ENCODE measurements at places on chromosomes 2 and 18.

DNA sequence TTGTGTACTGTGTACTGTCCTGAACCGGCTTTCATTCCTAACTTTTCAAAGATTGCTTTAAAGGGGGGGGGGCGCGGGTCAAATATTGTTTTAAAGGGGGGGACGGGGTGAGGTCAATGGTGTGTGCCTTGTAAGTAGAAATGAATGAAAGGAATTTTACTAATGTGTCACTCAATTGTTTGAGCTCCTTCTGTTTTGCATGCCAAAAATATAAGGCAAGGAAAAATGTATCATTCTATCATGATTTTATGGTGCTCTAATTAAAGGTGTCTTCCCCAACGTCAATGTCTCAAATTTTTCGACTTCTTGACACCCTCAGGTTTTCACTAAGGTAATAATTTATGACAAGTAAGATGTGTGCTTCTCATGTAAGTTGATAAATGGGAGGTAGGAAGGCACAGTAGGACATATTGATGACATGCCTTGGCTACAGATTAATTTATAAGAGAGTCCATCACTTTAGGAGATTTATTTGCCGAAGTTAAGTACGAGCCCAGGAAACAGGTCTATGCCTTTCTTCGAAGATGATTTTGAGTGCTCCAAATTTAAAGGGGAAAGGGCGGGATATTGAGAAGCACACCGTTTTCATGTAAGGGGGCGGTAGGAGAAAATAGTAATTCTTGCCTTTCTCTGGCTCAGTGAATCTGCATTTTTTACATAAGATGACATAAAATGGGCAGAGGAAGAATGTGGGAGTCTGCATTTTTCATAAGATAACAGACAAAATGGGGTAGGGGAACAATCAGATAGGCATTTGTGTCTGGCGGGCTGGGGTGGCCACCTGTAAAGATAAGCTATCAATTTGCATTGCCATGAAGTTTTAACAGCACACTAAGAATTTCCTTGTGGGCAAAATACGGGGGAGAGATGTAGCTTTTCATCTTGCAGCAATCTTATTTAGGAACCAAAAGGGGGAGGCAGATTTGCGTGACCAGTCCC is 1.2 kb upstream of the TRAPPC8 start:
- DNase-seq: no peak

- no peak for DNase-seq
These were observed 173.5 kb downstream of the CDH2 start for GRCh38 chr18:28003451-28003850.

- DNase-seq: no peak
These were observed 20.8 kb downstream of the LDLRAD4 start for GRCh38 chr18:13239171-13239956.

GRCh38 chr2:65436824-65437221 is 4.4 kb upstream of the SPRED2 start:
- DNase-seq: no peak

- DNase-seq: no peak
These were observed 237.8 kb downstream of the PLCL1 start for GRCh38 chr2:198042189-198042588.

DNA sequence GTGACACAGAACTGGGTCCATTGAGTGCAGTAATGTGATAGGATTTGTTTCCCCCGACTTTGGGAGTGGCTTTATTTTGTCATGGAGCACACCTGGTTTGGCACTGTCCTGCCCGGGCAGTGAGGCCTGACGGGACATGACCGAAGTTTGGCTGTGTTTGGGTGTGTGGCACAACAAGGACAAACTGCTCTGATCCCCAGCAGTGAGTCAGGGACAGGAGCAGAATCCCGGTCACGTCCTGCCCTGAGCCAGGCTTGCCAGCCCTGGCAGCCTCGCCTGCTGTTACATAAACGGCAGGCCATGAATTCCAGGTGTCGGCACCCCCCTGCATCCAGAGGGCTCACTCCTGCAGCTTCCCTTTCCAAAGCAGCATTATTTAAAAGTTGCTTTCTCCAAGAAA is 45.7 kb downstream of the IMPA2 start:
- no peak for DNase-seq

DNA sequence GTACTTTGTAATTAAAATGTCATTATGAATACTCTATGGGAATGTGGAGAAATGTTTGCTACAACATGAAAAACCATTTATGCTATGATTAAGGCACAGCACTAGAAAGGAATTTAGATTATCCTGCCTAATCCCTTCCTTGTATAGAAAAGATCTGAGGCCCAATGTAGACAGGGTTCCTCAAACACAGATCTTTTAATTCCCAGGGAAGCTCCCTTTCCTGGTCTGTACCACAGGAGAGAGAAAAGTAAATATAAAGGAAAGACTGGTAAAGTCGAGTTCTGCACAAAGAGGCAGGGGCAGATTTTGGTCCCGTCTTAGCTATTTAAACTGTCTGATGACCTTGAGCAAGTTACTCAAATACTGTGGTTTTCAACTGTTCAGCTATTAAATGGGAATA is 84.7 kb downstream of the ICA1L start:
- no peak for DNase-seq

- no peak for DNase-seq
These were observed 26.5 kb upstream of the C2orf74 start for GRCh38 chr2:61135510-61135909.

GRCh38 chr2:161146209-161146775 is 13.9 kb upstream of the TANK start:
- no peak for DNase-seq

- no peak for DNase-seq
These were observed 158.3 kb downstream of the CERS6 start for GRCh38 chr2:168614172-168615018.

- DNase-seq: no peak
These were observed 267.6 kb upstream of the RAB12 start for GRCh38 chr18:8341481-8342230.

Data from stimulated activated CD4-positive, alpha-beta T cell treated with anti-CD3 and anti-CD28 coated beads, TNF-alpha, amount 100 ng/mL, for 1 hour (primary cell).